Activated naive CD8-positive, alpha-beta T cell treated with anti-CD3 and anti-CD28 coated beads, Interleukin-2, amount 10 ng/mL, durations not matched to agents 7 days and 5 days (primary cell): ENCODE measurements at places on chromosomes 2 and 18. TPM values are rescaled to one million over a fixed set of nuclear protein-coding genes. Genes with fewer than 3 reads are reported as not detected.

GRCh38 chr2:189096769-189097447 lies 82.7 kb downstream of the COL5A2 start:
- no peaks in the 10 kb centered on the region for H3K27me3 ChIP-seq
- H3K27ac ChIP-seq: no peak overlapping the region
- peaks cover 2% of the 10 kb centered on the region for H3K4me1 ChIP-seq

DNA sequence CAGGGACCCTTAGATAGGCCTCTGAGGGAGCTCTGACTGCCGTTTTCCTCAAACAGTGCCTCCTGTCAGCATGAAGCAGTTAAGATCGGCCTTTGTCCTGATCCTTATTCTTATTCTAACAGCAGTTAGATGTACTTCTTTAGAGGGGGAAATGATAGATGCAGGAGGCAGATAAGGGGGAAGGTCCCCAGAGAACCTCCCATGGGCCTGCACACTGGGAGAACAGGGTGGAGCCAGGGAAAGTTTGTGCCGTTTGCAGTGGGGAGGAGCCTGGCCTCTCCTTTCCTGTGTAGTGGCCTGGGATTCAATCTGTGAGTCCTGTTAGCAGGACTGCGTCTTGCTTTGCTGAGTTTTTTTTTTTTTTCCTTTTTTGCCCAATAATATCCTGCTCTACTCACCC lies 7.9 kb upstream of the INPP4A start:
- H3K27me3 ChIP-seq: peaks cover 3% of the 10 kb centered on the region
- H3K4me3 ChIP-seq: no peak overlapping the region
- peaks cover 16% of the 10 kb centered on the region for H3K4me1 ChIP-seq

- H3K36me3 ChIP-seq: no peaks in the 10 kb centered on the region
- H3K4me1 ChIP-seq: no peaks in the 10 kb centered on the region
- DNase-seq: no peak
Measured at GRCh38 chr2:65499216-65499615, 66.8 kb upstream of the SPRED2 start.

GRCh38 chr18:13328213-13328612 lies 109.7 kb downstream of the LDLRAD4 start:
- no peaks in the 10 kb centered on the region for H3K36me3 ChIP-seq
- no peak overlapping the region for H3K4me3 ChIP-seq
- H3K4me1 ChIP-seq: peaks cover 3% of the 10 kb centered on the region
- DNase-seq: no peak

- peak overlapping the region; percentile 89 for H3K4me3 ChIP-seq
- peaks cover 53% of the 10 kb centered on the region for H3K27me3 ChIP-seq
- peaks cover 5% of the 10 kb centered on the region for H3K36me3 ChIP-seq
- DNase-seq: peak; percentile 53
Measured at GRCh38 chr18:62325806-62326645, 916 bp downstream of the TNFRSF11A start.

GRCh38 chr2:9668687-9669345 lies 38.0 kb upstream of the YWHAQ start:
- H3K27ac ChIP-seq: no peak overlapping the region
- H3K4me1 ChIP-seq: no peaks in the 10 kb centered on the region
- no peak overlapping the region for H3K4me3 ChIP-seq
- no peak for DNase-seq
- no peaks in the 10 kb centered on the region for H3K36me3 ChIP-seq

- peaks cover 55% of the 10 kb centered on the region for H3K36me3 ChIP-seq
- H3K27me3 ChIP-seq: no peaks in the 10 kb centered on the region
- no peak for DNase-seq
Measured at GRCh38 chr2:24297663-24298062, 62.7 kb downstream of the ITSN2 start.

DNA sequence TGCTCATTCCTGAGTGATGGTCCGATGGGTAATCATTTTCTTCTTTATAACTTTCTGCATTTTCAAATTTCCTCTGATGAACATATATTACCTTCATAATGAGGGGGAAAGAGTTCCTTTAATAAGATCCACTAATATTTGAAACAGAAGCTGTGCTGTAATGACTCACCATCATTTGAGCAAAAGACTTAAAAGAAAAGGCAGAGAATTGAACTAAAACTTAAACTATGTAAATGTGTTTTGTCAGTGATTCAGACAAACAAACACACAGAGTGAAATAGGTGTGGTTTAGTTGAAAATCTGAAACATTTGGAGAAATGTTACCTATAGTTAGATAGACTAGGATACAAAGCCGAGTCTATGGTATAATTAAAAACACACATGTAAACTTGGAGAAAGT lies 209.6 kb downstream of the STK39 start:
- DNase-seq: no peak
- peaks cover 22% of the 10 kb centered on the region for H3K36me3 ChIP-seq
- no peak overlapping the region for H3K4me3 ChIP-seq
- H3K27ac ChIP-seq: no peak overlapping the region

GRCh38 chr2:186718903-186719302 lies 25.0 kb downstream of the FAM171B start:
- no peak overlapping the region for H3K4me3 ChIP-seq
- H3K27me3 ChIP-seq: peaks cover 13% of the 10 kb centered on the region
- no peak overlapping the region for H3K27ac ChIP-seq
- no peaks in the 10 kb centered on the region for H3K4me1 ChIP-seq
- no peaks in the 10 kb centered on the region for H3K36me3 ChIP-seq

- DNase-seq: no peak
- peaks cover 37% of the 10 kb centered on the region for H3K4me1 ChIP-seq
- H3K27ac ChIP-seq: peak overlapping the region; percentile 84
Measured at GRCh38 chr2:68203587-68203986, 45.9 kb downstream of the PNO1 start.

DNA sequence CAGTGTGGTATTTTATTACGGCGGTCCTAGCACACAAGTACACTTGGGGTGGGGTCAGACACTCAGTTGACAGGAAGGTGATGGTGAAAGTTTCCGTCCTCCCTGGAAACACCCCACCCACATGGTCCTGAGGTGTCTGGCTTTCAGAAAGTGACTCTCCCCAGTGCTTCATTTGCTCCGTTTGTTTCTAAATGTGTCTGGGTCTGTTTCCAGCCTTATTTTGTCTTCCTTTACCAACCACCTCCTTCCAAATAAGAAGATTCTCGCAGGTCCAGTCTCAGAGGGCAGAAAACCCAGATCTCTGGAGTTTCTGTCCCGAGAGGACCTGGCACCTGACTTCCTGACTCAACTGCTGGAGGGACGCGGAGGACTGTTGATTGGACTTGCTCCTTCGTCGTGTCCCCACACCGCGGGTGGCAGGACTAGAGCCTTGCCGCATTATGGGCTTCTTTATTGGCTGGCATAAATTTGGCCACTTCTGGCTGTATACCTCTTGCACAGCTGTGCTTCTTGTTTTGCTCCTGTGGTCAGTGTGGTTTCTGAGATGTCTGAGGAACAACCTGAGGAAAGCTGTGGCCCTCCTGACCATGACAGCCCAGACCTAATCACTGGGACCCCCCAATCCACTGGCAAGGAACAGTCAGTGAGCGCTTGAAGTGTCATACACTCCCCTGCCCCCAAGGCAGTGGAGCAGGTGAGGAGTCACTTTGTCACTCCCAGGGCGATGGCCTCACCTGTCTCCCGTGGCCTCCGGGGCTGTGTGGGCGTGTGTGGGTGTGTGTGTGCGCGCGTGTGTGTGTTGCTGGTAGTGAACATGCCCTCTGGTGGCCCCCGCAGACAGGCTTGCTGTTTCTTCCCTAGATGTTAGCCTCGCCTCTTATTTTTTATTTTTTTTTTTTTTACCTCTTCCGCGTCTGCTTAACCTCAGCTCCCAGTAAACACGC lies 45.6 kb downstream of the MEX3C start:
- peak; percentile 66 for DNase-seq
- H3K27ac ChIP-seq: peak overlapping the region; percentile 88
- peaks cover 27% of the 10 kb centered on the region for H3K4me1 ChIP-seq
- H3K27me3 ChIP-seq: no peaks in the 10 kb centered on the region

GRCh38 chr2:231573096-231573495 lies 19.6 kb upstream of the TEX44 start:
- peaks cover 8% of the 10 kb centered on the region for H3K4me1 ChIP-seq
- no peak overlapping the region for H3K27ac ChIP-seq
- peaks cover 2% of the 10 kb centered on the region for H3K27me3 ChIP-seq
- H3K36me3 ChIP-seq: no peaks in the 10 kb centered on the region

DNA sequence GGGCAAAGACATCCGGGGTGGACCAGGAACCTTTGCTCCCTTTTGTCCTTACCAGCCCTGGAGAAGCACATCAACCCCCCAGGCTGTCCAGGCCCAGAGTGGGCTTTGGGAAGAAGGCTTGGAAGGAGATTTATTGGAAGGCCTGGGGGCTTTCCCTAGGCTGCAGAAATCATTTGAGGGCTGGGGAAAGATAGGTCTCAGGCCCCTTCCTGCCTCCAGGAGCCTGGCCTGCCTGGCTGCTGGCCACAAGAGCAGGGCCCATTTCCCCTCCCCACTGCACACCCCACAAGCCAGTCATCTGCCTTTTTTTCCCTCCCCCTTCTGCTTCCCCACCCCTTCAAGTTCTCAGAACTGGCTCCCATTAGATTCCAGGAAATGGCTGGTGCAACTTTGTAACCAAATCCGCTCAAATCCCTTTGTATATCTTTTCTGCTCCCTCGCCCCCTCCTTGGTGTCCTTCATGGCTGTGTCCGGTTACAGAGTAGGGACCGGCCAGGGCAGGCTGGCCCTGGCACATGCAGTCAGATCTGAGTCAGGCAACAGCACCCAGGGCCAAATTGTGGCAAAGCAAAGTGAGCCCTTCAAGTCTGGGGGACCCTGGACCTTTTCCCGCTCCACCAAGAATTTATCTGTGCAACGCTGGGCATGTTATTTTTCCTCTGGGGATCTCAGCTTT lies 20.8 kb upstream of the TNP1 start:
- peaks cover 21% of the 10 kb centered on the region for H3K36me3 ChIP-seq
- H3K4me3 ChIP-seq: peak overlapping the region; percentile 68
- peaks cover 4% of the 10 kb centered on the region for H3K27me3 ChIP-seq

- peaks cover 2% of the 10 kb centered on the region for H3K4me1 ChIP-seq
- peaks cover 96% of the 10 kb centered on the region for H3K27me3 ChIP-seq
- H3K4me3 ChIP-seq: no peak overlapping the region
Measured at GRCh38 chr2:176114120-176114929, 2.3 kb upstream of the HOXD10 start.

DNA sequence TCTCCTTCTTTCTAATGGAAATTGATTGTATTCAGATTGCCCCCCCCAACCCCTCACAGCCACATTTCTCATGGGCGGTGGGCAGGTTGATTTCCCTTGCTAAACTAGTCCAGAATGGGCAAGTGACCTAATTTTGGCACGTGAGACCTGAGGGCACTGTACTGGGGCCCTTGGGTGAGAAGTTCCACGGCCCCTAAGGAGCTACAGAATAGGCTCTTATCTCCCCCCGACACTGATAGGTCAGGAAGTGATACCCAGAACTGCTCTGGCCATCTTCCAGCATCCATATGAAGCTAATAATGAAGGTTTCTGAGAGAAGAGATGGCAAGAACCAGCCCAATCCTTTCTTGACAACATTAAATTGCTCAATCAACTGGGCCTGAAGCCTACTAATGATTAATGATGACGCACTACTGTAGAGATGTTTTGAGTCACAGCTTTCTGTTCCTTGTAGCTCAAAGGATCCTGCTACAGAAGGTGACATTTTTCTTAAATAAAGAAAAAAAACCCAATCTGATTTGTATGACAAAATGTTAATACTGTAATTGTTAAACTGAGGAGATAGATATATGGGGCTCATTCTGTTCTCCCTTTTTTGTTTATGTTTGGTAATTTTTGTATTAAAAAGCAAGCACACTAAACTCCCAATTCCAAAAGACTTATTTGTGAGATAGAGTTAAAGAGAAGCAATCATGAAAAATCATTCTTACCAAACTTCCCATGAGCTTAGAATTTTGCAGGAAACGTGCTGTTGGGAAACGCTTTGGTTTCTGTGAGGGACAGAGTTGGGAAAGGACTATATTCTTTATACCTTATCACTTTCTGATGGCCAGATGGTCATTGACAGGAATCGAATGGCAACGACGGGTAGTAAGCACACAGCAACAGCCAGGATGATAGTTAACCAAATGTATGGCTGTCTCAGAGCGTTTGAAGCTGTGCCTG lies 28.2 kb upstream of the NARS1 start:
- H3K36me3 ChIP-seq: peaks cover 11% of the 10 kb centered on the region
- no peaks in the 10 kb centered on the region for H3K4me1 ChIP-seq
- H3K4me3 ChIP-seq: no peak overlapping the region

- H3K27ac ChIP-seq: no peak overlapping the region
- H3K4me1 ChIP-seq: no peaks in the 10 kb centered on the region
- H3K36me3 ChIP-seq: no peaks in the 10 kb centered on the region
- H3K4me3 ChIP-seq: no peak overlapping the region
Measured at GRCh38 chr2:1728821-1729220, 15.5 kb downstream of the PXDN start.

DNA sequence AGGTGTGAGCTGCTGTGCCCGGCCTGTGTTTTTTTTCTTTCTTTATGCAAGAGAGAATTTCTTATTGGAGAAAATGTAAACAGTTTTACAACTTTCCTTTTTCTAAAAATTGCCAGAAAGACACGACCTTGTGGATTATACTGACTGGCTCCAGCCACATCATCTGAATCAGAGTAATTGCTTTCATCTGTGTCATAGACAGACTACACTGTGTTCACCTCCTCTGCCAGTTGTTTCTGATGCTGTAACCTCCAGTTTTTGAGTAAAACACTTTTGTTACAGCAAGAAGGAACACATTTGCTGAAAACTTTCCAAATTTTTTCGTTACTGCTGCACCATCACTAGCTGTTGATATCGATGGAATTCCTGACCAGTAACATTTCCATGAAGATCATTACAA lies 43.9 kb upstream of the PLEKHM3 start:
- no peak overlapping the region for H3K27ac ChIP-seq
- no peaks in the 10 kb centered on the region for H3K4me1 ChIP-seq
- H3K4me3 ChIP-seq: no peak overlapping the region
- no peak for DNase-seq
- H3K36me3 ChIP-seq: no peaks in the 10 kb centered on the region

DNA sequence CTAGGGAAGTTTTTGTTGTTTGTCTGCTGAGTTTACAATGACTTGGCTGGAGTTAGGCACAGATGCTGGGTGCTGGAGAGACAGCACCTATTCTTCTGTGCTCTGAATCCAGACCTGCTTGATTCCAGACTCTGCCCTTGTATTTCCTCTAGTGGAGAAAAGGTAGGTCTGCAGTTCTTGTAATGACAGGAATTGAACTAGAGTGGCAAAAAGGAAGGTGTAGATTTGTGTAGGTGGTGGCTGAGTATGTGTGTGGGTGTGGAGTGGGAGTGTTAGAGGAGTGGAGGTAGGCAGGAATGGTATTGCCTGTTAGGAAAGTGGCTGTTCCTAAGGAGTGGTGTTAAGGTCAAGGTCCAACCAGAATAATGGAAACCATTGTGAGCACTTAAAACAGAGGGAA lies 71.9 kb upstream of the LYPD6 start:
- H3K27ac ChIP-seq: no peak overlapping the region
- H3K4me1 ChIP-seq: no peaks in the 10 kb centered on the region
- H3K4me3 ChIP-seq: no peak overlapping the region
- no peaks in the 10 kb centered on the region for H3K36me3 ChIP-seq
- peaks cover 5% of the 10 kb centered on the region for H3K27me3 ChIP-seq
- no peak for DNase-seq

- H3K27ac ChIP-seq: no peak overlapping the region
- H3K27me3 ChIP-seq: peaks cover 6% of the 10 kb centered on the region
- no peak overlapping the region for H3K4me3 ChIP-seq
- no peaks in the 10 kb centered on the region for H3K36me3 ChIP-seq
- no peak for DNase-seq
- H3K4me1 ChIP-seq: no peaks in the 10 kb centered on the region
Measured at GRCh38 chr2:149357058-149357457, 26.7 kb downstream of the LYPD6 start.

The SLC5A7 gene
- not detected for total RNA-seq

The SLC25A52 gene
- total RNA-seq: not detected

The STPG4 gene
- 0.74 TPM for total RNA-seq

The ERICH2 gene
- not detected for total RNA-seq

The ZDBF2 gene
- total RNA-seq: 12.8 TPM

The CABLES1 gene
- total RNA-seq: 1.4 TPM

The OR6B2 gene
- not detected for total RNA-seq

The HOXD9 gene
- total RNA-seq: not detected

The HIBCH gene
- 17.5 TPM for total RNA-seq
